Myocyte (in vitro differentiated cells): ENCODE measurements at places on chromosomes 7 and 10. TPM values are rescaled to one million over a fixed set of nuclear protein-coding genes. Genes with fewer than 3 reads are reported as not detected.

- no peak for DNase-seq
Measured at GRCh38 chr7:156842317-156842716, 50.7 kb downstream of the LMBR1 start.

- no peak for DNase-seq
Measured at GRCh38 chr10:29948881-29949355, 110.5 kb downstream of the JCAD start.

TAS2R5 gene
- 0.52 and 0.56 TPM in 2 replicates for total RNA-seq

GRCh38 chr10:8360365-8360764 lies 305.9 kb downstream of the GATA3 start:
- DNase-seq: no peak

DNA sequence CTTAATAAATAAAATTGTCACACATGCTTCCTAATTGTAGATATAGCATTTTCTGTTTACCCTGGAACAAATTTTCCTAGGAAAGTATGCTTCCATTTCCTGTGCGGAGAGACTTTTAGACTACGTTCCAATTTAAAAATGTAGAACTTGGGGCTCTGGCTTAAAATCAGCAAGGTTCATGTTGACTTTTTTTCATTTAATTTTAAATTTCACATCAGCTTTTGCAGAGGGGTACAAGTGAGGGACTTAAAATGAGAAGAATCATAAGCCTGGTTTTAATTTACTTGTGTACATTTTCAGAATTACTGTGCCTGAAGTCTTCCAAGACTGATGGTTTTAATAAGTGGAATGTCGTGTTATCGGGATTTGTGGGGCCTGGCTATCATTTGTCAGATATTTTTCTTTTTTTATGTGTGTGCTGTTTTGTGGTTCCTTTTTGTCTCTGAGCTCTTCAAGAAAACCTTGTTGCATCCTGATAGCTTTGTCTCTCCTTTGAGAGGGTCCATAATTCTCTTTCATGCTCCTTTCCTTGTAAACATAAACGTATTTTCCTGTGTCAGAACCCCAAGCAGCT lies 8.8 kb upstream of the ATRNL1 start:
- DNase-seq: no peak

CPA2 gene
- not detected in 2 replicates for total RNA-seq

DNA sequence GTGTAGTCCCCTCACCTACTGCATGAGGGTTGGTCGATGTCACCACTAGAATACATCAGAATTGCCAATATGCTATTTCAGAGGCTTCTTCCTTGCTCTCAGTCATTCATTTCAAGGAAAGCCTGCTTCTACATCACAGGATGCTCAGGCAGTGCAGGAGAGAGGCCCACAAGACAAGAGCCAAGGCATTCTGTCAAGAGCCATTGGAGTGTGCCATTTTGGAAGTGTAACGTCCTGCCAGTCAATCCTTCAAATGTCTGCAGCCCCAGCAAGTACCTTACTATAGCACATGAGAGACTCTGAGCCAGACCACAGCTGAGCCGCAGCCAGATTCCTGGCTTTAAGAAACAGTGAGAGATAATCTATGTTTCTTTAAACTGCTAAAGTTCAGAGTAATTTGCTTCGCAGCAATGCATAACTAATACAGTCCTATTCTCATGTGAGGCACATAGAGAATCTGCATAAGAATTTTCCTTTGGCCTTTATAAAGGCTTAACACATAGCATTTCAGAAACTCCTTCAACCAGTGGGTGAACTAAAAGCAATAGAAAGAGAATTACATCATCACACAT lies 166.5 kb upstream of the GNAI1 start:
- DNase-seq: no peak

GRCh38 chr10:873020-873419 lies 58.5 kb downstream of the LARP4B start:
- peak; percentile 88 for DNase-seq

DNA sequence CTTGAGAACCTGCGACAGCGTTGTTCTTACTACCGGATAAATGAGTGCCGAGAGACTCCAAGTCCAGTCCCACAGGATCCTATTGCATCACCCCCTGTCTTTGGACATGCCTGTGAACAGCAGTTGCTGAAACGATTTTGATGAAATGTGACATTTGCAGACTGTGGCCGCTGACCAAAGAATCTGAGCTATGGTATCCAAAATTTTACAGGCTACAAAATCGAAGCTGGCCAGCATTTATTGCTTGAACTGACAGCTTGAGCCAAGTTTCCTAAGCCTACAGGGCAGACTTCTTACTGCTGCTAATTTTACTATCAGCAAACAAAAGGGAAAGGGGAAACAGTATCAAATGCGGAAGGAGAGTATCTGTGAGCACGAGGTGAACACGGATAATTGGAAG lies 12.1 kb upstream of the NPVF start:
- DNase-seq: peak; percentile 53

CPA4 gene
- 4.0 and 5.7 TPM in 2 replicates for total RNA-seq

ELFN1 gene
- total RNA-seq: not detected in 2 replicates

DNA sequence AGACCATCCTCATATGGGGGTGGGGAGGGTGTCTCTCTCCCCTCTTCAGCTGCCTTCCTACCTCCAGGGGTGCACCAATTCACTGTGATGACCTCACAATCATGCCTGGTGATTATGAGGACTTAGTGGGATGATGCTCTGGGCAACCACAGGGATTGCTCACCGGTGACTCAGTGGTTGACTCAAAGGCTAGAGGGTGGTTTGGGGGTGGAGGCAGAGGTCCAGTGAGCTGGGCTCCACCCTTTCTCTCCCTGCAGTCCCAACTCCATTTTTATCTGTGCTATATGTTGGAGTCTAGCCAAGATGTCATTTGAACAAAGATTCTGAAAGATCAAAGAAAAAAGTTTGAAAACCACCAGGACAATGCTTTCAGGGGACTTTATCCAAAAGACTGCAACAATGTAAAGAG lies 286.9 kb downstream of the KCNMA1 start:
- peak; percentile 99 for DNase-seq

DNA sequence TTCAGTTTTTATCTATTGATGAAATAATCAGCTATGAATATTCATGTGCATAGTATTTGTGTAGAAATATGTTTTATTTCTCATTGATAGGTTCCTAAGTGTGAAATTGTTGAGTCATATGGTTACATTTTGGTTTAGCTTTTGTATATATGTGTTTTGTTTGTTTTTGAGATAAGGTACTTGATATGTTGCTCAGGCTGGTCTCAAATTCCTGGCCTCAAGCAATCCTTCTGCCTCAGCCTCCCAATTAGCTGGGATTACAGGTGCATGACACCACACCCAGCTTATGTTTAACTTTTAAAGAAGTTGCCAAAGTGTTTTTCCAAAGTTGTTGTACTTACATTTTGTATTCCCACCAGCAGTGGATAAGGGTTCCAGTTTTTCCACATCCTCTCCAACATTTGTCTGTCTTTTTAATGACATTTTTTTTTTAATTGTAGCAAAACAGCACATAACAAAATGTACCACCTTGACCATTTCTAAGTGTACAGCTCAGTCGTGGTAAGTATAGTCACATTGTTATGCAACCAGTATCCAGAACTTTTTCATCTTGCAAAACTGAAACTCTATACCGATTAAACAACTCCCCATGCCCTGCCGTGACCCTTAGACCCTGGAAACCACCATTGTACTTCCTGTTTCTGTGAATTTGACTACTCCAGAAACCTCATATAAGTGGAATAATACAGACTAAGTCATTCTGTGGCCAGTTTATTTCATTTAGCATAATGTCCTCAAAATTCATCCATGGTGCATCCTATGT lies 12.6 kb upstream of the UBE2D1 start:
- DNase-seq: peak; percentile 25

DNA sequence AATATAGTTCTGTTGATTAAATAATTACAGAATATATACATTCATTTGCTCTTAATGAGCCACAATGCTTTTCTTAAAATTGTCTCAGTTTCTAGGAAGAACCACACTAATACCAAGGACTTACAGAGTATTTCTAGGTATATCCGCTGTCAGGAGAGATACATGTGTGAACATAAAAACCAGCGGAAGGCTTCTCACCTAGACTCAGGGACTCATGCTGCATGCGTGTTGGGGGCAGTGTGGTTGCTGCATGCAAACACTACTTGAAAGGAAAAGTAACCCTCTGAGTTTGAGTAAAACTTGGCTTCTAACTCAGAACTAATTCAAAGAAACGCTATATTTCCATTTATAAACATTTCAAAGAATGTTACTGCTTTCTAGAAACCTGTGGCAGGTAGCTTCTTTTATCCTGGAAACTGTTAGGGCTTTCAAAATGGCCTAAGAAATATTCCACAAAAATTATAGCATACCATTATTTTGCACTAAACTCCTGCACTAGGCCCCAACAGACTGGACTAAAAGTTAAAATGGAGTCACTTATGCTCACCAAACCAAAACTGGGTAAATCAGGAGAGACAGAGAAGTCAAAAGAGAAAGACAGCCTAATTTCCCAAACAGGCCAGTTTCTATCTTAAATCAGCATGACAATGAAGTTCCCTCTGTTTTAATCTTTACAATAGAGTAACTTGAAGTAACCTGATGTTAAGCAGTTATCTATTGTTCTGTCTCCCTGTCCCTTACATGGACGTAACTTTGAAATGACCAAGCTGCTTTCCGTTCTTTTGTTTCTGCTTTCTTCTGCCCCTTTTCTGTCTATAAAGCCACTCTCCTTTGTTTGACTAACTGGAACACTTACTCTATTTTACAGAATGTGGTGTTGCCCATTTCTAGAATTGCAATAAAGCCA lies 95.2 kb upstream of the FAM133B start:
- DNase-seq: no peak

EDRF1 gene
- 17.3 and 20.7 TPM in 2 replicates for total RNA-seq

GRCh38 chr7:51471210-51471980 lies 154.8 kb upstream of the COBL start:
- no peak for DNase-seq

GRCh38 chr7:108038986-108039385 lies 36.0 kb upstream of the LAMB1 start:
- DNase-seq: no peak

GRCh38 chr10:91088300-91089140 lies 131.9 kb upstream of the PCGF5 start:
- peak; percentile 49 for DNase-seq

GRCh38 chr7:107147464-107148393 lies 21.1 kb upstream of the HBP1 start:
- peak; percentile 58 for DNase-seq

DNA sequence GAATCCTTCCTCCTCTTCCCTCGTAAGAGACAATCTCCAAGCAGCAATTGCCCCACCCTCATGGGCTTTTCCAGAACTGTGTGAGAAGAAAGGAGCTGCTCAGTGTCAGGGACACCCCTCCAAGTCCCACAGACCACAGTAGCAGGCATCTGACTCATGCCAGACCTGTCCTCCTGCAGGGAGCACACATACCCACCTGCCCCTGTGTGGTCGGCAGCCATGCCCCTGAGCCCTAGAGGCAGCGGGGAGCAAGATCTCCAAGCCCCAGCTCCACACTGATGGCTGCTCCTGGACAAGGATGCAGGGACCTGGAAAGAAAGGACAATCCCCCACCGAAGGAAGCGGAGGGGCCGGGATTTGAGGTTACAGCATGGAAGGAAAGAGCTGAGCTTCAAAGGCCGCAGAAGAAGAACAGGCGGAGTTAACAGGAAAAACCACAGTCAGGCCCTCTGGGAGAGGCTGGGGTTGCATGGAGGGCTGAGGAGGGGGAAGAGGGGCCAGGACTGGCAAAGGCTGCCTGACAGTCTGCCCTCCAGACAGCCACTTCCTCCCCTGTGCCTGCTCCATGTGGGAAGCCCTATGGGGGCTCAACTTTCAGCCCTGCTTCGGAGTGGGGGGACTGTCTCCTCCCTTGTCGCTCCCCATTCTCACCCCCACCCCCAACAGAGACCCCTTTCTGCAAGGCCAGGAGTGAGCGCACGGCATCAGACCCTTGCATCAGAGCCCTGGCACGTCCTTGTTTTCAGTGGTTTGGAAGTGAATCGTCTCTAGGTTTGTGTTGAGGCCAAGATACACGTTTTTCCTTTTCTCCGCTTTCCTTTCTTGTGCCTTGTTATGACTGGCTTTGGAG lies 46.8 kb downstream of the ASB13 start:
- DNase-seq: peak; percentile 49

- no peak for DNase-seq
Measured at GRCh38 chr7:500521-501420, 18.9 kb downstream of the PDGFA start.

- peak; percentile 28 for DNase-seq
Measured at GRCh38 chr10:33032654-33033151, 74.7 kb upstream of the ITGB1 start.

CACNA2D1 gene
- total RNA-seq: 231 and 261 TPM in 2 replicates

- peak; percentile 72 for DNase-seq
Measured at GRCh38 chr10:95333997-95334804, 43.4 kb upstream of the PDLIM1 start.

CALHM3 gene
- not detected in 2 replicates for total RNA-seq

ELAPOR2 gene
- total RNA-seq: 6.4 and 7.1 TPM in 2 replicates

H2BK1 gene
- not detected in 2 replicates for total RNA-seq

BLVRA gene
- 37.8 and 42.2 TPM in 2 replicates for total RNA-seq

ITIH5 gene
- not detected in 2 replicates for total RNA-seq

CNPY1 gene
- 0.68 and 2.2 TPM in 2 replicates for total RNA-seq

GRCh38 chr7:15648461-15648961 lies 38.0 kb downstream of the MEOX2 start:
- DNase-seq: no peak

GRCh38 chr7:32461484-32461883 lies 28.7 kb downstream of the LSM5 start:
- DNase-seq: no peak

CHRM2 gene
- 0.32 and 0.78 TPM in 2 replicates for total RNA-seq

DNA sequence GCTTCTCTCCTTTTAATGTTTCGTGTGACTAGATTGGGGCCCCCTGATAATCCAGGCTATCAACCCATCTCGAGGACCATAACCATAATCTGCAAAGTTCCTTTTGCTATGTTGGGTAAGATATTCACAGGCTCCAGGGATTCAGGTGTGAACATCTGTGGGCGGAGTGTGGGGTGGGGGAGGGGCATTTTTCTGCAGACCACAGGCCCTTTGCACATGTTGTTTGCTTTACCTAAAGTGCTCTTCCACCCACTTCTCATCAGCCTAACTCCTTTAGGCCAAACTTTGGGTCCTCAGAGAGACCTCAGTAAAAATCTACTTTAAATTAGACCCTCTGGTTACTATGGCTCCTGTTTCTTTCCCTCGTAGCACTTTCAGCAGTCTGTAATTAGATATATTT lies 284.4 kb downstream of the WDR11 start:
- DNase-seq: no peak

GRCh38 chr10:63539994-63540393 lies 18.8 kb downstream of the REEP3 start:
- DNase-seq: no peak

- no peak for DNase-seq
Measured at GRCh38 chr7:86558680-86559501, 84.8 kb upstream of the GRM3 start.

- DNase-seq: peak; percentile 2
Measured at GRCh38 chr7:122674502-122674901, 24.4 kb downstream of the RNF133 start.

RBP4 gene
- total RNA-seq: 0.42 TPM in 1 of 2 replicates, not detected in the other

- DNase-seq: no peak
Measured at GRCh38 chr7:29459589-29459988, 104.0 kb upstream of the PRR15 start.
